ENCODE measurements at places on chromosomes 4 and X.
A peak's percentile ranks its signal among the peaks of the same experiment; 100 is the strongest.

- no peak for DNase-seq
Measured at GRCh38 chrX:45187731-45188130, 12.9 kb downstream of the DIPK2B start.

DNA sequence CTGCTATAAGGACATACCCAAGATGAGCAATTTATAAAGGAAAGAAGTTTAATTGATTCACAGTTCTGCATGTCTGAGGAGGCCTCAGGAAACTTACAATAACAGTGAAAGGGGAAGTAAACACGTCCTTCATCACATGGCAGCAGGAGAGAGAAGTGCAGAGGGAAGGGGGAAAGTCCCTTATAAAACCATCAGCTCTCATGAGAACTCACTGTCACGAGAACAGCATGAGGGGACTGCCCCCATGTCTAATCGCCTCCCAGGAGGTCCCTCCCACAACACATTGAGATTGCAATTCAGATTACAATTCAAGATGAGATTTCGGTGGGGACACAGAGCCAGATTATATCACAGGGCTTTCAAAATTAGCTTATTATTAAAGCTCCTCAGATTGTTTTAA is 209.5 kb upstream of the PPP3CA start:
- no peak for DNase-seq

DNA sequence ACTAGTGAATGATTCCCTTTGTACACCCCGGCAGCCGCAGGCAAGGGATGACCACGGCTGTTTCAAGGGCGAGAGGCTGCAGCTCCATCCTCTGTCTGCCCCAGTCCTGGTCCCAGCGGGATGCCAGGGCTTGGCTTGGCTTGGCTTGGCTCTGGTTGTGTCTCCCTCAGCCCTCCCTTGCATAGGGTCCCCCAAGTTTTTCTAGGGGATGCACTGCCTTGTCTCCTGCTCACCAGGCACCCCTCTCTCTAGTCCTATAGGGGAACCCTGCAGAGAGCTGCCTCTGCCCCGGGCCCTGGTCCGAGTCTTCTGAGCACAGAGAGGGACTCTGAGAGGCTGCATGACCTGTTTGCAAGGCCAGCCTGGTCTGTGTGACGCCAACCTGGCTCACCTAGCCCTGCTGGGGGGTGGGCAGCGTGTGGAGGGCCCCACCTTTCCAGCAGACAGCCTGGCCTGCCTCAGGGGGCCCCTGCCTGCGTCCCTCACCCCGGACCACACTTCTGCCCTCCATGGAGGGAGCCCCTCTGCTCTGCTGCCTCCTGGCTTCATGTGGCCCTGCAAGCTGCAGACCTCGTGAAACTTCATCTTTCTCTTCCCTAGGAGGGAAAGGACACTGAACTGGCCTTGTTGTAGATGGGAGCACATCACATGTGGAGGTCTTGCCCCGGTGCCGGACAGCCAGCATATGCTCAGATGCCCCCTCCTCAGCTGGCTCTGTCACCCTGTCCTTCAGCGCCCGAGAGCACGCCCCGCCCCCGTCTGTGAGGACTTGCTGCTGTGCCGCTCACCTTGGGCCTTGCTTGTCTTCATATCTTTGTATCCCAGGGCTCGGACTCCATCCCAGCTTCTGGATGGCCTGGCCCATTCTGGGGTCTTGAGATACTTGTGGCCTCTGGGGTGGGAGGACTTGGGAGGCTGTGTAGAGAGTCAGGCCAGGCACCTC is 16.4 kb downstream of the SORCS2 start:
- no peak for DNase-seq

DNA sequence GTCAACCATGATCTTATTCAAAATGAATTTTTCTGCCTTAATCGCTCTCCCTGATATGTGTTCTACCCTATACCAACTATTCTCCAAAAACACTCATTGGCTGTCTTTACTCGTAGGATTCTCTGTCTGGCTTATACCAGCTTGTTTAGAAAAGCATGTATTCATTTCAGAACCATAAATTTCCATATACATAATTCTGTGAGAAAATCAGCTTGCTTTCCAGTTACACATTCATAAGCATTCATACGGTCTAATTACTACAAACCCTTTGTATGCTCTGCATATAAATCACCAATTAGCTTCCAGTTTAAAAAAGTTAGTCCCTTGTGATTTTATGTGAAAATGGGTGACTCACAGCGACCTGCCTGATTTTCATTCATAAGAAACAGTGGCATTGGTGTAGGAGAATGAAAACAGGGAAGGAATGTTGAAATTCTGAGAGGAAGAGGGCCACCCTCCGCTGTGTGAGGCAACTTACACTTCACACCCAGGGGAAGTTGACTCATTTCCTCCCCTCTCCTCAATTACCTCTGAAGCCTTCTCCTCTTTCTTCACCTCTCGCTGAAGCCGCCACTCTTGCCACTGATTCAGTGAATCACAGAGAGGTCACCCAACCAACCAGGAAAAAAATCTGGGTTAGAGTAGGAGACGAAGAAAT is 63.3 kb downstream of the MEPE start:
- no peak for DNase-seq

GRCh38 chr4:141302924-141303323 is 82.2 kb downstream of the ZNF330 start:
- DNase-seq: no peak

- no peak for DNase-seq
Measured at GRCh38 chrX:148298737-148299136, 201.7 kb upstream of the AFF2 start.

- DNase-seq: no peak
Measured at GRCh38 chr4:105155426-105155825, 8.8 kb downstream of the TET2 start.

GRCh38 chr4:13181681-13182080 is 302.5 kb downstream of the RAB28 start:
- no peak for DNase-seq

DNA sequence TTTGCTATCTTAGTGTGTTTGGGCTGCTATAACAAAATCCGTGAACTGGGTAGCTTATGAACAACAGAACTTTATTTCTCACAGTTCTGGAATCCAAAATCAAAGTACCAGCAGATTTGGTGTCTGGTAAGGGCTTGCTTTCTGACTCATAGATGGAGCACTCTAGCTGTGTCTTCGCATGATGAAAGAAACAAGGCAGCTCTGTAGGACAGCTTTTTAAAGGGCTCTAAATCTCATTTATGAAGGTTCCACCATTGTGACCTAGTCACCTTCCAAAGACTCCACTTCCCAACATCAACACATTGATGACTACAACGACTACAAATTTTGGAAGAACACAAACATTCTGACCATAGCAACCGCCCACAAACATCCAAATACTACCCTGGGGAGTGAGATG is 158.6 kb upstream of the LCORL start:
- DNase-seq: no peak

DNA sequence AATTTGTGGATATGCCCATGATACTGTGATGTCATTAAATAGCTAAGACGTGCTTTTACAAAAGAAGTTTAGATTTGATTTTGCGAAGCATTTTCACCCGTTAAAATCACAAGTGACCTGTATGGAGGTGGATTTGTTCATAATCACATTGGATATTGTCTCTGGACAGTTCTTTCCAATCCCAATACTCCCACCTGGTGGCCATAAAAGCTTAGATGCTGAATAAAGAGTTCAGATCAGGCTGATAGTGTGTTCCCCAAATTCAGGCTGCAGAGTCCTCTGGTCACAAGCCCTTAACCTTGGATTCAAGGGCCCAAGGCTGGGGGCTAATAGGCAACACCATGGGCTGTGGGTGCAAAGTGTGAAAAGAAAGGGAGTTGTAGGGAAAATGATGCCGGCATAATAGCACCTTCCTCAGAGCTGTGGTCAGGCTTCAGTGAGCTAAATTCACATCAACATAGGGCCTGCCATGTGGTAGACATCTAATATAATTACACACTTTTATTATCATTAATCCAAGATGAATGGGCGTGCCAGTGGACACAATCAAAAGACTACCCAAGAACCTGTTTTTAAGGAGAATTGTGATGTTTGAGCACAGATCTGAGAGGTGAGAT is 28.1 kb downstream of the SMIM43 start:
- DNase-seq: peak; percentile 21

DNA sequence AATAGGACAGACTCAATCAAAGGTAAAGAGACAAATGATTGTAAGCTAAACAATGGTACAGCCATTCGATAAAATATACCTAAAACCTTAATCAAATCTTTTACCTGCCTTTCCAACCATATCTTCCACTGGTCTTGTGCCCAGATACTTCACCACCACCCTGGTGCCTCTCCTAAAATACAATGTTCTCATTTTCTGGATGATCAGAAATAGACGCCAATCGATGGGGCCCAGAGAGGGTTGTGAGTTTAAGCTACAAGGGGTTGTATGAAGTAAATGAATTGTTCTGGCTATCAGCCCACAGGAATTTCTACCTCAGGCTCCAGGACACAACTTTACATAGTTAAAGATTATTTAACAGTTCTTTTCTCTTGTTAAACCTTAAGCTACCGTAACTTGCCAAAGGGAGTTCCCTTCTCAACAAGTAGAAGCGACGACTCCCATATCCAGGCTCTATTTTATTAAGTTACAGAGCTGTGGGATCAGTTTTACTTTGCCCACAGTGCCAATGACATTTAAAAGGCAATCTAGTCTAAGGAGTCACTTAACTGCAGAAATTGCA is 99.1 kb downstream of the CHRNA9 start:
- DNase-seq: no peak

GRCh38 chr4:169604131-169604900 is 8.1 kb downstream of the NEK1 start:
- no peak for DNase-seq

DNA sequence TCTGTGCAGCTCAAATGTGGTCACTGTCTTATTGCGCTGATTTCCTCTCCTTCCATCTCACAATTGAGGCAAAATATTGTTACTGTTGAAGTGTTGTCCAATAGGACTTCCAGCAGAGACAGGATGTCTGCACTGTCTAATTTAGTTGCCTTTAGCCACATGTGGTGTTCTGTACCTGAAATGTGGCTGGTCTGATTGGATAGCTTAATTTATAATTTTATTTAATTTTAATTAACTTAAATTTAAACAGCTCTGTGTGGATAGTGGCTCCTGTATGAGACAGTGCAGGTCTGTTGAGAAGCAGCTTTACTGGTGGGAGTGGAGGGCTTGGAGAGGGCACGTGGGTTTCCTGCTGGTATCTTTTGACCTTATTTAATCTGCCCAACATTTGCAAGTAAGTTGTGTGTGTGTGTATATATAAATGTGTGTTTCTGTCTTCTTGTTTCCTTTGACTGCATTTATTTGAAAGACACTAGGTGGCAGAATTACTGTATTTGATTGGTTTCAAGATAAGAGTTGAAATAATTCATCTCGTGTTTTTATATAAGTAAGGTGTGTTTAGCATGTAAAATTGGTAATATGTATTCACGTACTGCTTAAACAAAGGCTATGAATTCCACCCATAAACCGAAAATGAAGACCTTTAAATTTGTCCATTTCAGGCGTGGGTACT is 55.3 kb upstream of the MSANTD1 start:
- no peak for DNase-seq

DNA sequence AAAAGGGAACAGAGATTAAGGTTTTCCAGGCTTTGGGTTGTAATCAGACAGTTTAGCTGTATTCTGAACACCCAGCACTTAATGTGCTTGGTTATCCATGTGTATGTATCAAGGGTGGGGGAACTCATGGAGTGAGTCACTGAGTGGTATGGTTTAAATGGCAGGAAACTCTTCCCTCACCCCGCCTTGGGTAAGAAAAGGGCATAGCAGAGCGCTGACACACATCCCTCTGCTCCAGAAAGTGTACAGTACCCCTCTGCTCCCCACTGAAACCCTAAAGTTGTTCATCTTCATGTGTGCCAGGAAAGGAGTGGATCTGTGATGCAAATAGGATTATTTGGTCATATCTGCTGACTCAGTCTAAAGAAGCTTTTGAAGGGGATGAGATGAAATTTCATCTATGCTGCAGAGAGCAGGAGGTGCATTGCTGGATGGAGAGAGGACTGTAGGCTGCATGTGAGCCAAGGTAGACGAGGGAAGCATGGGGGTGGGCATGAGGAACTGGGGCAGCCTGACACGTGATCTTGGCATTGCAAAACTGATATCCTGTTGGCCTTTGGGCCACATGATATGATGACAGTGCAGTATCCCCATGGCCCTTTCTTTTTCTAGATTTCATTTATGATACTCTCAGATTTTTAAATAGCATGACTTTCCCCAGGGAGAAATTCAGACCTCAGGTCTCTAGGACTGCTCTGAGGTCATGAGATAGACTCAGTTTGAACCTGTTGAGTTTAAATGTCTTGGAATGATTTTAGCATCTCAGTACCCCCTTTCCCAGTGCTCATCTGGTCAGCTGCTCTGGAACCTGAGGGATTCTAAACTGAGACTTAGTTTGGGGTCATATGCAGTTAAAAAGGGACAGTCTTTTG is 84.8 kb downstream of the TMEM164 start:
- no peak for DNase-seq

DNA sequence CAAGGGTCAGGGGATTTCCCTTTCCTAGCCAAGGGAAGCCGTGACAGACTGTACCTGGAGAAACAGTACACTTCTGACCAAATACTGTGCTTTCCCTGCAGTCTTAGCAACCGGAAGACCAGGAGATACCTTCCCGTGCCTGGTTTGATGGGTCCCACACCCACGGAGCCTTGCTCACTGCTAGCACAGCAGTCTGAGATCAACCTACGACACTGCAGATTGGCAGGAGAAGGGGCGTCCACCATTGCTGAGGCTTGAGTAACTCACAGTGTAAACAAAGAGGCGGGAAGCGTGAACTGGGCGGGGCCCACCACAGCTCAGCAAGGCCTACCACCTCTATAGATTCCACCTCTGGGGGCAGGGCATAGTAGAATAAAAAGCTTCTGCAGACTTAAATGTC is 48.7 kb upstream of the SRD5A3 start:
- no peak for DNase-seq

GRCh38 chrX:1493412-1493811 is 40.7 kb upstream of the ASMTL start:
- no peak for DNase-seq

DNA sequence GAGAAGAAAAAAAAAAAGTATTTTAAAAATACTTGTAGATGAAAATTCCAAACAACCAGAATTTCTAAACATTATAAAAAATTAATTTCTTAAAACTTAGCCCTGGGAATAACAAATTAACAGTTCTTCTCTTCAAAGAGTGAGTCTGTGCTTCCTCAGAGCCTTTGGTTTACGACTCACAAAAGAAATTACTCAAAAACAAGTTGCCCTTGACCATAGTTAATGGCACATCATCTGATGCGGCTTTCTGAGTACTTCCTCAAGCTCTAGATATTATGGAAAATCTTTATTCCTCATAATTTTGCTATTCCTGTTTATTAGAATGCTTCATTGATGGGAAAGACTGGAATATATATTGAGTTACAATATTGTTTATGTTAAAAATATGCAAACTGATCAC is 23.7 kb downstream of the TAPT1 start:
- no peak for DNase-seq

- DNase-seq: no peak
Measured at GRCh38 chrX:125998432-125998831, 167.7 kb downstream of the DCAF12L2 start.

DNA sequence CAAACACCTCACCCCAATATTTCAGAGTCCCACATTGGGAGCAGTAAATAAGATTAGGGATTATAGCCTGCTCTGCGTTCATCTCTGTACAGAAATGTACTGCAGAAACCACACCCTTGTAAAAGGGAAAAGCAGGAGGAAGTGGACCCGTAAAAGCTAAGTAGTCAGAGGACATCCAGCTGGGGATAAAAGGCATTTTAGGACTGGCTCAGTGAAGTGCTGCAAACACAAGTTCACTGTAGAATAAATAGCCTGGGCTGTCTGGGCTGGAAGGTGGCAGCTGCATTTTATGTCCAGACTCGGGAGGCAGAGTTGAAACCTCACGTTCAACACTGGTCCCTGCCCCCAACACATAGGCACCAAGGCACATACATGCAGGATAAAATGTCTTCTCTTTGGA is 178.7 kb upstream of the FAT1 start:
- DNase-seq: no peak

GRCh38 chrX:110315551-110315950 is 2.3 kb downstream of the AMMECR1 start:
- no peak for DNase-seq

Data from GM13977 (cell line).